Hematopoietic multipotent progenitor cell (in vitro differentiated cells): ENCODE measurements at places on chromosomes 16 and 17. TPM values are rescaled to one million over a fixed set of nuclear protein-coding genes. Genes with fewer than 3 reads are reported as not detected.

DNA sequence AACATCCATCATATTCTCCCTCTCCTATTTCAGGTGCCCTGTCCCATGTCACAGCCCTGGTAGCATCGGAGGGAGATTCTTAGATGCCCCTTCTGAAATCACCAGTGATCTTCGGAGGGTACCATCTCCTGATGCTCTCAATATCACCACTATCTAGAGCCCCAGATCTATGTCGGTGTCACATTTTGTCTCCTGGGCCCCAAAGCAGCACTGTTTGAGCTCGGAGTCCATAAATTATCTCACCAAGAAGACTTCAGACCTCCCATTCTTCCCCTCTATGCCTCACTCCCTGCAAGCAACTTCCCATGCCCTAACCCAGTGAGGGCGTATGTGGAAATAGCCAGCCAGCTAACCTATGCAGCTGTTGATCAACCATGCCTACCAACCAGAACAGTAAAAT lies 51.5 kb upstream of the NLK start:
- no peak for DNase-seq

Gene CA7
- under 0.01 TPM for total RNA-seq

Gene MFAP4
- total RNA-seq: 3.2 TPM

- DNase-seq: no peak
Observed at GRCh38 chr17:31274252-31274651, 22.8 kb downstream of the OMG start.

DNA sequence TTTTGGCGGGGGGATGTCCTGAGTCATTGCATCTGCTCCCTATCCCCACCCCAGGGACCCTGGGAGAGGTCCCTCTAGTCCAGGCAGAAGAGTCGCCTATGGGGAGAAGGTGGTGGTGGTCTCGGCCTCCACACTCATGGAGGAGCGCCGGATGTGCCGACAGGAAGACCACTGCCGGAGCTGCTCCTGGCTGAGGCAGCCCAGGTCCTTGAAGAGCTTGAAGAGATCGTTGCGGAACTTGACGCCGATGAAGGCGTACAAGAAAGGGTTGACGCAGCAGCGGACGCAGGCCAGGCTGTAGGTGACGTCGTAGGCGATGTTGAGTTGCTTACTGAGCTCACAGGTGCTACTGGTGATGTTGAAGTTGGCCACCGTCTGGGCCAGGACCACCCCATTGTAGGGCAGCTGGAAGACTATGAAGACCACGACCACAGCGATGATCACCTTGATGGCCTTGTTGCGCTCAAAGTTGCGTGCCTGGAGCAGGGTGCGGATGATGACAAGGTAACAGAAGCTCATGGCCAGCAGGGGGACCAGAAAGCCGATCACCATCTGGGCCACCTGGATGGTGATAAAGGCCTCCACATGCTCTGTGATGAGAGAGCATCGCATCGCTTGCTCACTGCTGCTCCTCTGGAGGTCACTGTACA lies 10.5 kb downstream of the CCR7 start:
- DNase-seq: no peak

DNA sequence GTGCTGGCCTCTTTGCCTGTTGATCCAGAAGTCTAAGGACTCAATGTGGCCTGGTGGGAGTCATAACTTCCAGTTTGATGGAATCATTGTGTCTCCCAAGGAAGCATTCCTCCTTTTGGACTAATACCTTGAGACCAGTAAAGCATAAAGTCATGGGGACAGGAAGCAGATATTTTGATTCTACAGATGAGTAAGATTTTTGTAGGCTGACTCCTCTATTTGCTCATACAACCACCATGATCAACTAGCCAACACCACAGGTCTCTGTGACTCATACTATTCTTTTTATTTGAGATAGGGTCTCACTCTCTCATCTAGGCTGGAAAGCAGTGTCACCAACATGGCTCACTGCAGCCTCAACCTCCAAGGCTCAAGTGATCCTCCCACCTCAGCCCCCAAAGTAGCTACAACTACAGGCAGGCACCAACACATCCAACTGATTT lies 6.2 kb downstream of the MT2A start:
- no peak for DNase-seq

DNA sequence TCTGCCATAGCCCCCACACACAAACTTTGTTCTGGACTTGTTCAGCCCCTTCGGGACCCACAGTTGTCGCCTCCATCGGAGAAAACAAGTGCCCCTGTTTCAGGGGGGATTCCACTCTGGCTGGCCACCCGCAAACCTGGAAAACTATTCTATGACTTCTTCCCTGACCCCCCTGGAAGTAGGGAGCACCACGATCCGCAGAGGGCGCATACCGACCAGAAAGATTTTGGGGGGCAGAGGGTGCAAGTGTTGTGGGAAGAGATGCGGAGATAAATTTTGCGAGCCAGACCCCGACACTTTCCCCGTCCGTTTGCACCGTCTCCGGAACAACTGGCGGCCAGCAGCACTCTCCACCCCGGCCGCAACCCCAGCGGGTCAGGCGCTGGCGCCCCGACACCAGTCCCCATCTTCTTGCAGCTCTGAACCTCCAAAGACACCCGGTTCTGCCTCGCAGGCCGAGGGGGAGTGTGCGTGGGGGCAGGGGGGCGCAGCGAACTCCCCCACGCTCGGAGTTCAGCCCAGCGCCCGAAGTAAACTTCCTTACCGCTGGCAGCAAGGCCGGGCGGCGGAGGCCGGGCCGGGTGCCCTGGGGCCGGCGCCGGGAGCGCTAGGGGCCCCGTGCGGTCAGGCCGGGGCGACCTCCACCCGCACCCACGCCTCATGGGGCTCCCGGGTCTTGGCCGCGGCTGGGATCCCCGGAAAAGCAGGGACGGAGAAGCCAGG lies 744 bp downstream of the SALL1 start:
- DNase-seq: no peak

Gene ZP2
- not detected for total RNA-seq

DNA sequence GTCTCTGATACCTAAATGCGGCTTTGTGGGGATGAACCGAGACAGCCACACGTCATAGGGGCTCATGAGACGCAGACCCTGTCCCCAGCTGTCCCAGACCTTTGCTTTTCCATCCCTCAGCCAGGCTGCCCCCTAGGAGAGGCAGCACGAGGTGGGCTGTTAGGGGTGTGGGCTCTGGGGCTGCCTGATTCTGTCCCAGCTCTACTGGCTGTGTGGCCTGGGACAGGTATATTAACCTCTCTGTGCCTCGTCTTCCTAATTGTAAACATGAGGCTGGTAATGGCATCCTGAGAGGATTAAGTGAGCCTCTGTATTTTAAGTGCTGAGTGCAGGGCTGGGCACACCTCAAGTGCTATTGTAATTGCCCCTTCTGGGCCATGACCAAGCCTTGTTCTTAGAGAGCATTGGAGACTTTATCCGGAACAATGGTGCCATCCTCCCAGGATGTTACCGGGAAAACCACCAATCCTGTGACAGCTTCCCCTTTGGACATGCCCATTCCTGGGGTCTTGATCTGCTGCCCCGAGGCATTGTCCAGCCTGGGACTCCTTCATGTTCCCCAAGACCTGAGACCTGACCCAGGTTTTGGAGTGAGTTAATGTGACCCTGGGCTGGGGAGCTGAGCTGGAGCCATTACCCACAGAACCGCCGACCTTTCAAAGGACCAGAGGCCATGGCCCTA lies 5.1 kb downstream of the ADGRG1 start:
- no peak for DNase-seq

DNA sequence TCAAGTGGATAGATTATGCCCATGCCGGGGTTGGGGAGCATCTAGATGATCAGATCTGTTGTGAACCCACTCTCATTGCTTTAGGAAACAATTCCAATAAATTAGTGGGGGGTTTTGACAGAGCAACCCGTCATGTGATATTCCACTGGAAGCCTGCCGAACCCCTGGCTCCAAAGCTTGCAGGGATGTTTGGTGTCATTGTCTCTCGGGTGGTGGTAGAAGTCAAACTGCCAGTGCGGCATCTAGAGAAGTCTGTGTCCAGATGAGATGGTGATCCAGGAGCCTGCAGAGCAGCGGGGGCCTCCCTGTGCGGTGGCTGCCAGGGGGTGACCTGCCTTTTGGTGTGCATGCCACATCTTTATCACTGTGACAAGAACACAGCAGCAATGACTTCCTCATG lies 91.7 kb downstream of the SHISA6 start:
- DNase-seq: no peak

DNA sequence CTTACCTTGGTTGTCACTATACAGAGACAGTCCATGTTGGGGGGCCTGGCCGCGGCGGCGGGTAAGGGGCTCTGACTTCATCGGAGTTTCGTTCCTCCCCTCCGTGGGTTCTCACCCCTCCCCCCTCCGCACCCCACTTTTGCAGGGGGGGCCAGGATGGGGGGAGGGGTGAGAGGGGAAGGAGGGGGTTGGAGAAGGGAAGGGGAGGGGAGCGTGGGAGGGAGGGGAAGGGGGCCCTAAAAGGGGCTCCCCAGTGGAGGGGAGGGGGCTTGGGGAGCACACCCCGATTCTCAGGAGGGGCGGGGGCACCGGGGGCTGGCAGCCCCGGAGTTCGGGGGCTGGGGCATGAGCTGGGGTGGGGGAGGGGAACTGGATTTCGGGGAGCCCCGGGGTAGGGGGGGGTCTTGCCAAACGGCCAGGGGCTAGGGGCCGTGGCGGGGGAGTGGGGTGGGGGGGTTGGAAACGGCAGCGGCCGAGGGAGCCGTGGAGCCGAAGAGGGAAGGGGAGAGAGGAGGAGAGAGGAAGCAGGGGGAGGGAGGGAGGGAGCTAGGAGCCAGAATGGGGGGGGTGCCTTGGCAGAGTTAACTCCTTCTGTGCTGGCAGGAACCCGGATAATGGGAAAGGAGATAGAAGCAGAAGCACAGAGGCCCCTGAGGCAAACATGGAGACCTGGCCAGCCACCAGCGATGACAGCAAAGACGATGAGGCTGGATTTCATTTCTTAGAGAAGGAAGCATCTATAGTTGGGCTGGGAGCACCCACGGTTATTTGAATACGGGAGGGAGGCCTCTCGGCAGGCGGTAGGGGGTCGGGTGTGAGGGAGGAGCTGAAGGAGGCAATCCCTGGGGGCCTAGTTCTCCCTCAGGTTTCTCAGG lies 2.3 kb downstream of the DLG4 start:
- no peak for DNase-seq

Gene CNTNAP1
- 0.81 TPM for total RNA-seq

Gene SCRN2
- total RNA-seq: 110 TPM

Gene TNFRSF13B
- 0.27 TPM for total RNA-seq

GRCh38 chr17:62703261-62703775 lies 75.8 kb downstream of the MRC2 start:
- DNase-seq: peak; percentile 30

DNA sequence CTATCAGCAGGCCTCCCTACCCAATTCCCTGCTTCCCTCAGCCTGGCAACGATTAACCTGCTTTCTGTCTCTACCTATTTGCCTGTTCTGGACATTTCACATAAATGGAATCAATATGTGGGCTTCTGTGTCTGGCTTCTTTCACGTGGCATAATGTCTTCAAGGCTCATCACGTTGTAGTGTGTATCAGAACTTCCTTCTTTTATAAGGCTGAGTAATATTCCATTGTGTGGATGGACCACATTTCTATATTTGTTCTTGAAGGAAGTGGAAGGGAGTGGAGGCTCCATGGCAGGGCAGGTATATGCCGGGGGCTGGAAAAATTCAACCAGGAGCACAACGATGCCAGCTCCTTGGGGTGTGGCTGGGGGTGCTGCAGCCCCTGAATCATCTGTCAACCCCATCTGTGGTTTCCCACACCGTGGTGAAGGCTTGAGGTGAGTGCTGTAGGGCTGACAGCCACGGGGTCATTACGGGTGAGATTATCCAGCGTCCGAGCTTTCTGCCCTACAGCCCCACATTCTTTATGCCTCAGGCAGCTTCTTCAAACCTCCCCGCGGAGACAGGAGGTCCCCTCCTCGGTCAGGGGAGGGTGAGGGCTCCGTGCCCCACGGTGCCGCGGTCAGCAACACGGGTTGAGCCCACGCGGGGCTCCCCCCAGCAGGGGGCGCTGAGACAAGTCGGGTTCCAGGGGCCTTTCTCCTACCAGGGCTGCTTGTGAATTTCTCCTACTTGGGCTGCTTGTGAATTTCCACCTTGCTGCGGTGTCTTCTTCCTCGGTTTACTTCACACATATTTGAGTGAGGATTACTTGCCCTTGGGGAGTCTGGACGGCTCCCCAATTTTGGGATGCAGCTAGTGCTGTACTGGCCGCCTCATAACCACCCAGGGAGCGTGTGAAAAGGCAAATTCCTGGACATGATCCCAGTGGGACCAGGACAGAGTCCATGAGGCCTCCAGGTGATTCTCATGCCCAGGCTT lies 18.3 kb upstream of the WFIKKN2 start:
- peak; percentile 29 for DNase-seq

DNA sequence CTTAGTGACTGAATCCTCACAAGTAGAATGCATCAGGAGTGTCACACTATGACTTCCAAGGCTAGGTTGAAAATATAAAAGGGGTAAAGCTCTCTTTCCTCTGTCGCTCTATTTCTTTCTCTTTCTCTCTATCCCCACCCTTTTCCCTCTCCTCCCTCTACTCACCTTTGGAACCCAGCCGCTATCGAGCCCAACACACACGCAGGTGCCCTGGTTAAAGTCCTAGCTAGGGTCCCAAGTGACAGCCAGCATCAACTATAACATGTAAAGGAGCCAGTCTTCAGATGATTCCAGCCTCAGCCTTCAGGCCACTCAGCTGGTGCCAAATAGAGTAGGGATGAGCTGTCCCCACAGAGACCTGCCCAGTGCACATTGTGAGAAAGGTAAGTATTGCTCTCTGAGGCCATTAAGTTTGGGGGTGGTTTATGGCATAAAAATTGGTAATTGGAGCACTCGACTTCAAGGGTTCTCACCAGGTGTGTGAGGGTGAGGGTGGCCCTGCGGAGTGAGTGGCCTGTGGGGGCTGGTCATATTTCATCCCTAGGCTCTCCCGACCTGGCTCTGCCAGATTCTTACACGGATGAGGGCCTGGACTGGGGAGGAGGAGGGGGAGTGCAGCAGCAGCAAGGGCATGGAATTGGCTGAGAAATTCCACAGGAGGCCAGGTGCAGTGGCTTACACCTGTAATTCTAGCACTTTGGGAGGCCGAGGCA lies 14.9 kb upstream of the C16orf54 start:
- no peak for DNase-seq

DNA sequence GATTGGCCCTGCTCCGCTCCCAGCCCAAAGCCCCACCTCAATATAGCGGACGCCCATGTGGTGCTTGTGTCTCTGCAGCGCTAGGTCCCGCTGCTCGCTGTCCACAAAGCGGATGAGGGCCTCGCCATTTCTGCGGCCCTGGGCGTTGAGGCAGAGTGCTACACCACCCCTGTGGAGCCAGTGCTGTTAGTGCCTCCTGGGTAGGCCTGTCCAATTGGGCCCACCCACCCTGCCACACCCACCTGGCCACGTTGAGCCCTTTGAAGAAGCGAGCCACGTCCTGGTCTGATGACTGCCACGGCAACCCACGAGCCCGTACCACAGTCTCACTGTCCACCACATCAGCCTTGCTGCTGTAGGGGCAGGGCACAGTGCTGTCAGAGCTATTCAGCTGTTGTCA lies 3.6 kb downstream of the ESRP2 start:
- no peak for DNase-seq

Gene METRNL
- total RNA-seq: 36.9 TPM
